SIG-M5 (cell line): ENCODE measurements at places on chromosomes 7 and 10.

GRCh38 chr10:84256510-84257342, 11.9 kb downstream of the RGR start:
- DNase-seq, result no peak

DNA sequence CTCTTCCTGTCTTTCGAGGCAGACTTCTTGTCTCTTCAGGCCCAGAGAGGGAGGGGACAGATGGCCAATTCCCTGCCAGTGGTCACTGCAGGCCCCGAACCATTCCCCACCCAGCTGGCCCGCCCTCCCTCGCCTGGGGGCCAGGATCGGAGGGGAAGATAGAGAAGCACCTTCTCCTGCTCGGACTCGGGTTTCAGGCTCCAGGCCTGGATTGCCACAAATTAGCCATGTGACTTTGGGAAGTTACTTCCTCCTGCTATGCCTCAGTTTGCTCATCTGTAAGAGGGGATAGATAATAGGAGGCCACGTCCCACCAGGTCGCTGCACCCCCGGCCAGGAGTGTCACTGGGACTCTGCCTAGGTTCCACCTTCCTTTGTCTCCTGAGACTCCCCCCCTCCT, 24.8 kb upstream of the PPP2R2D start:
- DNase-seq, result no peak

- no peak for DNase-seq
These were observed 17.1 kb downstream of the KCNK18 start for GRCh38 chr10:117214401-117214800.

DNA sequence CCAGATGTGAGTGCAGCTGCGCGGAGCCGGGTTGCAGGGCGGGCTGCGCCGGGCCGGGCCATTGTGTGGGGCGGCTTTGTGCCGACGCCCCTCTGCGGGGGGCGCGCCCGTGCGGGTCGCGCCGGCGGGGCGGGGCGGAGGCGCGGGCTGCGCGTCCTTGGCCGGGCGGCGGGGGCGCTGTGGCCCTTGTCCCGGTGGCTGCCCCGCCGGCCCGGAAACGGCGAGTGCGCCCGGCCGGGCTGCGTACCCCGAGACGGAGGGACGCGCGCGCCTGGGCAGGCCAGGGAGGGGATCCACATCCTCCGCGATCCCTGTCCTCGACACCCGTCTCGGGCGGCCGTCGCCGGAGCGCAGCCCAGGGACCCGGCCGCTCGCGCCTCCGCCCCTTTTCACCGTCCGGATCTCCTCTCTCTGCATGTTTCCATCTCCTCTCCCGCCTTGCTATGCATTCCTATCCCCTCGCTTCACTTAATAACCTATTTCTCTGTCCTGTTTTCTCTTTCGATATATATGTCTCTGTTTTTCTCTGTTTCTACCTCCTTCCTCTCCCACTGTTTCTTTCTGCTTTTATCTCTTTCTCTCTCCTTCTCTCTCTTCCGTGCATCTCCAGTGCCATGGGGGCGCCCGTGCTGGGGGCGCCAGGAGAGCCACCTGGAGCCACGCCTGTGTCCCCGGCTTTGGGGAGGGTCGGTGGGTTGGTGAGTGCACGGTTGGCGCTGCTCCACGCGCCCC, 765 bp downstream of the PFKFB3 start:
- DNase-seq, result no peak

DNA sequence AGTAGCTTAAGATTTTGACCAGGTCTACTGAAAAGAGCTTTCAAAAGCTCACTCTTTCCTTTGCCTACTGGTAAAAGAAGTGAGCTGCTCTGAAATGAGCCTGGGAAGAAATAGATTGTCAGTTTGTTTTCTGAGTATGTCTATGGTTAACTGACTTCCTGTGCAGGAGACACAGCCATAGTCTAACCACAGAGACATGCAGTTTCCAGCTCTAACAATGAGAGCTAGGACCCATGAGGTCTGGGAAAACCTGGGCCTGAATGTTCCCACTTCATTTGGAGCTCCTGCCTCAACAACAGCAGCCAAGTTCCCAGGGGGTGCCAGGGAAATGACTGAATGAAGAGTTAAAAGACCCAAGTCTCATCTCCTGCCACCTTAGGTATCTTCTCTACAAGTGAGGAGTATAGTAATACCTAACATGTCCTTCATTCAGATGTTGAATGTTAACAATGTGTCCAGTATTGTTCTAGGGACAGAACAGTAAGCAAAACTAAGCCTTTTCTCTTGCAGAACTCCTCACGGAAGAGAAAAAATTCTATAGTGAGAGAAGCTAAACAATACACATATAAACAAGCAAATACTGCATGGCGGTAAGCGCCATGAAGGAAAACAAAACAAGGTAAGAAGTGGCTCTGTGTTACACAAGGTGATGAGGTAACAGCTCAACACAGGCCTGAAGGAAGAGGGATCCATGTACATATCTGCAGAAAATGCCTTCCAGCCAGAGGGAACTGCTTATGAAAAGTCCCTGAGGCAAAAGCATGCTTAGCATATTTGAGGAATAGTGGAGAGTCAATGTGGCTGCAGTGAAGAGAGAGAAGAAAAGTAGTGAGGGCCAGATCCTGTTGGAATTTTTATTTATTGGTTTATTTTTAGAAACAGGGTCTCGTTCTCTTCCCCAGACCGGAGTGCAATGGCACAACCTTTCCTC, 26.4 kb upstream of the ANKRD1 start:
- no peak for DNase-seq

DNA sequence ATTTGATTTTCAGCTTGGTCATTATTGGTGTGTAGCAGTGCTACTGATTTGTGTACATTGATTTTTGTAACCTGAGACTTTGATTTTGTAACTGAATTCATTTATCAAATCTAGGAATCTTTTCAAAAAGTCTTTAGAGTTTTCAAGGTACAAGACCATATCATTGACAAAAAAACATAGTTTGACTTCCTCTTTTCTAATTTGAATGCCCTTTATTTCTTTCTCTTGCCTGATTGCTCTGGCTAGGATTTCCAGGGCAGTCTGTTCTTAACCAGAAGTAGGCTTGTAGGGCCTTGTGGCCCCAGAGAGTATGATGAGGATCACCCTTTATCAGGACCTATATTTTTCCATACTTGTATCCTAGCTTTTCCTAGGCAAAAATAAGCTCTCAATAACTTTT, 234.5 kb upstream of the FZD1 start:
- no peak for DNase-seq
